ENCODE measurements at places on chromosomes 3 and 15. TPM values are rescaled to one million over a fixed set of nuclear protein-coding genes. Genes with fewer than 3 reads are reported as not detected.

DNA sequence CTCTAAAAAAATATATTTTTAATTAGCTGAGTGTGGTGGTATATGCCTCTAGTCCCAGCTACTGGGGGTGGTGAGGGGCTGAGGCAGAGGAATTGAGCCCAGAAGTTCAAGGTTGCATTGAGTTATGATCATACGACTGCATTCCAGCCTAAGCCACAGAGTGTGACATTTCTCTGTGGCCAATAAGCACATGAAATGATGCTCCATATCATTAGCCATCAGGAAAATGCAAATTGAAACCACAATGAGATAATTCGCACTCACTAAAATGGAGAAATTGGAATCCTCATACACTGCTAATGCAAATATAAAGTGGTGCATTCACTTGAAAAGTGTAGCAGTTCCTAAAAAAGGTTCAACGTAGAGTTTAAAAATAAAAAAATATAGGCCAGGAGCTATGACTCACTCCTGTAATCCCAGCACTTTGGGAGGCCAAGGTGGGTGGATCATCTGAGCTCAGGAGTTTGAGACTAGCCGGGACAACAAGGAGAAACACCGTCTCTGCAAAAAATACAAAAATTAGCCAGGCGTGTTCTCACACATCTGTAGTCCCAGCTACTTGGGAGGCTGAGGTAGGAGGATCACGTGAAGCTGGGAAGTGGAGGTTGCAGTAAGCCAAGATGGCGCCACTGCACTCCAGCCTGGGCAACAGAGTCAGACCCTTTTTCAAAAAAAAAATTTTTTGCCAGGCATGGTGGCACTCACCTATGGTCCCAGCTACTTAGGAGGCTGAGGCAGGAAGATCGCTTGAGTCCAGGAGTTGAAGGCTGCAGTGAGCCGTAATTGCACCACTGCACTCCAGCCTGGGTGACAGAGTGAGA lies 35.2 kb downstream of the IFT122 start:
- DNase-seq = no peak

GRCh38 chr3:12349895-12350811 lies 61.3 kb downstream of the PPARG start:
- no peak for DNase-seq

DNA sequence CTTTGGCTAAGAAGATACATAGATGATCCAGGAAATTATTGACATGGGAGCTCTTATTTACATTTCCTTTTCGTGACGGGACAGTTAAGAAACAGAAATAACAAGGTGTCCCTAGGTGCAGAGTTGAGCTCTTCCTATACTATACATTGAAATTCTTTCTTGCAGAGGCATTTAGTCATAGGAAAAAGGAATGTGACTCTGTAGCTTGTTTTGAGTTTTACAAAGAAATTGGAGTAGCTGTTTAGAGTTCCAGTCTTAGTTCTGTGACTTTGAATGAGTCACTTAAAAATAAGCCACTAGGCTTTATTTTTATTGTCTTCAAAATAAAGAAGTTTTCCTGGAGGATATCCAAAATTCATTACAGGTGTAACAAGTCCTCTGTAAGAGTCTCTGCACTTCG lies 723.5 kb upstream of the SGO1 start:
- no peak for DNase-seq

GRCh38 chr15:93223803-93224202 lies 134.8 kb upstream of the RGMA start:
- DNase-seq = no peak

DNA sequence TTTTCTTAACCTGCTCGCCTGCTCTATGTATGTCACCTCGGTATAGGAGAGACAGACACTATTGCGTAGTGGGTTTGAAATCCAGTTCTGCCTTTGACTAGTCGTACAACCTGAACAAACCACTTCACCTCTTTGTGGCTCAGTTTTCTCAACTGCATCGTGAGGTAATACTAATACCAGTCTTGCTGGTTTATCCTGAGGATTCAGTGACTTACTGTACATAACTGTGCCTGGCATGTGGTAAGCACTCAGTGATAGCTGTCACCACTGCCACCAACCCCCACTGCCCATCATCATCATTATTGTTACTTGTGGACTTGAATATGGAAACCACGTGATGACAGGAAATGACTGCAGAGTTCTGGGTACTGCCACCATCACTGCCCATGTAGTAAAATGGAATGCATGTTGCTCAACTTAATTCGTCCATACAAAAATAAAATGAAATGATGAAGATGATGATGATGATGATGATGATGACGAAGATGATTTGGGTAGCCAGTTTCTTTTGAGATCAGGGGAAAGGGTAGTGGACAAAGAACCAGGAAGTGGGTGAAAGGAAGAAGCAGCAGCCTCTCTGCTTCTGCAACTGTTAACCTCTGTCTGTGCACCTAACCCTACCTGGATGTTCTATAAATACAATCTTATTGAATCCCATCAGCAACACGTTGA lies 228.1 kb downstream of the FEZF2 start:
- no peak for DNase-seq

The COL8A1 gene
- not detected for total RNA-seq

The FGD5 gene
- total RNA-seq = not detected
